ENCODE measurements at places on chromosomes 6 and 20. TPM values are rescaled to one million over a fixed set of nuclear protein-coding genes. Genes with fewer than 3 reads are reported as not detected.

DNA sequence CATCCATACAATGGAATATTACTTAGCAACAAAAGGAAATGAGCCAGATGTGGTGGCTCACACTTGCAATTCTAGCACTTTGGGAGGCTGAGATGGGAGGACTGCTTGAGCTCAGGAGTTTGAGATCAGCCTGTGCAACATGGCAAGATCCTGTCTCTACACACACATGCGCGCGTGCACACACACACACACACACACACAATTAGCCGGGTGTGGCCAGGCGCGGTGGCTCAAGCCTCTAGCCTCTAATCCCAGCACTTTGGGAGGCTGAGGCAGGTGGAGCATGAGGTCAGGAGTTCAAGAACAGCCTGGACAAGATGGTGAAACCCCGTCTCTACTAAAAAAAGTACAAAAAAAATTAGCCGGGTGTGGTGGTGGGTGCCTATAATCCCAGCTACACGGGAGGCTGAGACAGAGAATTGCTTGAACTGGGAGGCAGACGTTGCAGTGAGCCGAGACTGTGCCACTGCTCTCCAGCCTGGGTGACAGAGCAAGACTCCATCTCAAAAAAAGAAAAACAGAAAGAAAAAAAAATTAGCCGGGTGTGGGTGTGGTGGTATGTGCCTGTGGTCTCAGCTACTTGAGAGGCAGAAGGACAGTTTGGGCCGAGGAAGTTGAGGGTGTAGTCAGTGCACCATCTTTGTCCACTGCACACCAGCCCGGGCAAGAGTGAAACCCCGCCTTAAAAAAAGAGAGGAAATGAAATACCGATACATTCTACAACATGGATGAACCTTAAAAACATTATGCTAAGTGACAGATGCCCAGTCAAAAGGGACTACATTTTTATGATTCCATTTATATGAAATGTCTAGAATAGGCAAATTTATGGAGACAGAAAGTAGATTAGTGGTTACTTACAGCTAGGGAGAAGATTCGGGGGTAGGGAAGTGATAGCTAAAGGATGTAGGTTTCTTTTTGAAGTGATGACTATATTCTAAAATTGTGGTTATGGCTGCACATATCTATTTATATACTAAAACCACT, 52.5 kb downstream of the RBL1 start:
- no peak for DNase-seq

WFDC10B gene
- 0.54 TPM for total RNA-seq

SLC32A1 gene
- 0.33 TPM for total RNA-seq

WTAP gene
- 120 TPM for total RNA-seq

GRCh38 chr20:17651129-17651759, 30.8 kb downstream of the RRBP1 start:
- DNase-seq = no peak

C6orf132 gene
- total RNA-seq = 64.0 TPM

ADGRF1 gene
- not detected for total RNA-seq

DNA sequence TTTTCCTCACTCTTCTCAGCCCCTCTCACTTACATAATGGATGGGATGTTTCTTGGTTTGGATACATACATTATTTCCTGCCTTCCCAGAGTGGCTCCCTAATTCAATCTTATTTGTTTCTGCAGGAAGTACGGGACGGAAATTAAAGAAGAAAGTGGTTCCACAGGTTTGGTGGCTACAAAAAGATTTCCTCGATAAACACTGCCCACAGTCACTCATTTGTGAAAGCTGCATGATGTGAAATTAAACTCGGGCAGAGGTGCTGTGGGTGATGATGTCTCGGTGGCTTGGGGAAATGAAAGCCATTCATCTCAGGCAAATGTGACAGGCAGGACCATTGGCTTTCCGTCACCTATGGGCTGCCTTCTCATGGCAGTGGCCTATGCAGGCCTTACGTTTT, 119.5 kb upstream of the KCNG1 start:
- no peak for DNase-seq

TGM2 gene
- 1.0 TPM for total RNA-seq

SPAG4 gene
- 2.4 TPM for total RNA-seq

DNA sequence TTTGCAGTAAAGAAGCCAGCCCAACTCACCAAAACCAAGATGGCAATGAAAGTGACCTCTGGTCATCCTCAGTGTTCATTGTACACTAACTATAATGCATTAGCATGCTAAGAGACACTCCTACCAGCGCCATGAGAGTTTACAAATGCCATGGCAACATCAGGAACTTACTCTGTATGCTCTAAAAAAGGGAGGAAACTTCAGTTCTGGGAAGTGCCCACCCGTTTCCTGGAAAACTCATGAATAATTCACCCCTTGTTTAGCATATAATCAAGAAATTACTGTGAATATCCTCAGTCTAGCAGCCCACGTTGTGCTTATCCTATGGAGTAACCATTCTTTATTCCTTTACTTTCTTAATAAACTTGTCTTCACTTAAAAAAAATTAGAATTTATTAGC, 19.4 kb upstream of the TRERF1 start:
- DNase-seq = no peak

BACH2 gene
- total RNA-seq = 5.9 TPM

GRM4 gene
- total RNA-seq = 18.7 TPM

GRCh38 chr20:51602131-51602530, 59.6 kb upstream of the NFATC2 start:
- no peak for DNase-seq

GFOD1 gene
- total RNA-seq = 8.8 TPM

BPI gene
- total RNA-seq = not detected

NKAPL gene
- total RNA-seq = not detected

- no peak for DNase-seq
Measured at GRCh38 chr6:7073821-7074525, 33.8 kb upstream of the RREB1 start.

- peak; percentile 58 for DNase-seq
Measured at GRCh38 chr20:44736170-44737021, 9.3 kb upstream of the KCNK15 start.

STX11 gene
- total RNA-seq = 0.21 TPM
